ENCODE measurements at places on chromosomes 1 and 21.

- peak; percentile 6 for DNase-seq
Observed at GRCh38 chr21:35737899-35738346, 322.4 kb downstream of the SETD4 start.

- DNase-seq = no peak
Observed at GRCh38 chr21:37028570-37028969, 22.1 kb downstream of the RIPPLY3 start.

- DNase-seq = no peak
Observed at GRCh38 chr1:167082511-167083027, 7.6 kb downstream of the GPA33 start.

GRCh38 chr21:37427221-37427620 is 60.6 kb downstream of the DYRK1A start:
- no peak for DNase-seq

DNA sequence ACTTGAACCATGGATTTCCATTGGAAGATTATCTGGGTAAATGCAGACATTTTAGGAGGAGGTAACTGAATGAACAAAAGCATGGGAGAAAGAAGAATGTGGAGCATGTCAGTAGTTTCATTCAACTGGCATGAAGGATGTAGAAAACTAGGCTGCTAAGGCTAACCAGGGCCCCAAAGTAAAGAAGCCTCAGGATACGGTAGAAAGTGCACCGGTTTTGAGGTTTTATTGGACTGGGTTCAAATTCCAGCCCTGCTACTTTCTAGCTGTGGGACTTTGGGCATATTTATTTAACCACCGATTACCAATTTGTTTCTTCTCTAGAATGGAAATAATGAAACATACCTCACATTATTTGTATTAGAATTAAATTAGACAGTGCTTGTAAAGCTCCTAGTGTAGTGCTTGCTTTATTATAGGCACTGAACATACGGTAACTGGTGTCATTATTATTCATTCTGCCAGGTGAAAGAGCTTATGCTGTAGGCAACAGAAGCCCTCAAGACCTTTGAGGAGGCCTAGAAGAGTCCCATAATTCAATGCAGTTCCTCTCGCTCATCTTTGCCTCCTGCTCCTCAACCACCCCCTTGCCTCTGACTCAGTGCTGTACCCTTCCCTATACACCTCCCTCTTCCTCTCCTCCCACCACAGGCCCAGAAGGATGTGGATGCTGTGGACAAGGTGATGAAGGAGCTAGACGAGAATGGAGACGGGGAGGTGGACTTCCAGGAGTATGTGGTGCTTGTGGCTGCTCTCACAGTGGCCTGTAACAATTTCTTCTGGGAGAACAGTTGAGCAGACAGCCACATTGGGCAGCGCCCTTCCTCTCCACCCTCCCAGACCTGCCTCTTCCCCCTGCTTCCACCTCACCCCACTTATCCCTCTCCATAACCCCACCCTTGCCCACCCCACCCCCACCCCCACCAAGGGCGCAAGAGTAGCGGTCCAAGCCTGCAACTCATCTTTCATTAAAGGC is 2.5 kb upstream of the CHTOP start:
- DNase-seq = no peak

- no peak for DNase-seq
Observed at GRCh38 chr1:177282976-177283375, 112.2 kb downstream of the BRINP2 start.

- DNase-seq = peak; percentile 62
Observed at GRCh38 chr1:10671090-10671489, 125.4 kb downstream of the CASZ1 start.

- DNase-seq = no peak
Observed at GRCh38 chr1:99657213-99658030, 11.5 kb downstream of the PALMD start.

- no peak for DNase-seq
Observed at GRCh38 chr1:32948390-32948722, 16.3 kb downstream of the RNF19B start.

- no peak for DNase-seq
Observed at GRCh38 chr1:11749203-11749689, 12.7 kb upstream of the C1orf167 start.

- DNase-seq = no peak
Observed at GRCh38 chr1:57447551-57447950, 23.7 kb upstream of the DAB1 start.

DNA sequence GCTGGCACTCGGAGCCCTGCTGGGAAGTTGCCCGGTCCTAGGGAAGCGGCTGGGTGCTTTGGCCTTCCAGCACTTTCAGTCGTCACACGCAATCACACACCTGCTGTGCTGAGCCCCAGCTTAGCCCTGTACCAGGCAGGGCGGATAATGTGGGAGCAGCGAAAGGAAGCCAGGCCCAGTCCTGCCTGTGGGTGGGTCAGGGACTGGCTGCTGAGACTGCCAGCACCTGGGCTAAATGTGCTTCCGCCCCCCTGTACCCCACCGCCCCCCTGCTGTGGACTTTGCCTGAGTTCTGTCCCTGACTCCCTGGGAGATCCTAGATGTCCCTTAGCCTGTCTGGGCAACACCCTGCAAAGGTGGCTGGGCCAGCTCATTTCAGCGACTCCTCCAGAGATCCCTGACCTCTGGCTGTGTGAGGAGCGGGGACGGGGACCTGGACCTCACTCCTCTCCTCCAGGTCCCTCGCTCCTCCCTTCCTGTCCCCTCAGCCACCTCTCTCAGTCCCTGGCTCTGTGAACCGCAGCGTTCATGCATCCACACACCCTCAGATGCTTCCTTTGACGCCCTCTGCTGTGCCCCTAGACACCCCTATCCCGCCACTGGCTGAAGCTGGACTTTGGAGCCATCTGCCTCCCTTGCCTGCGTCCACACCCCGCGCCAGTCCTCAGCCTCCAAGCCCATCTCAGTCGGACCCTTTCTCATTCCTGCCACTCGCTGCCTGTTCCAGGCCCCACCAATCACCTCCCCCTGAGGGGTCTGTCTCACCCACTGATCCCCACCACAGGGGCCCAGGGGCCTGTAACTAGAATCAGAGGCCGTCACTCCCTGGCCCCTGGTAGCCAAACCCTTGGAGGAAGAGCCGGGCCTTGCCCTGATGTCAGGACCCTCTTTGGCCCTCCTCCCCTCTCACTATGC is 1.4 kb downstream of the MMEL1 start:
- no peak for DNase-seq

DNA sequence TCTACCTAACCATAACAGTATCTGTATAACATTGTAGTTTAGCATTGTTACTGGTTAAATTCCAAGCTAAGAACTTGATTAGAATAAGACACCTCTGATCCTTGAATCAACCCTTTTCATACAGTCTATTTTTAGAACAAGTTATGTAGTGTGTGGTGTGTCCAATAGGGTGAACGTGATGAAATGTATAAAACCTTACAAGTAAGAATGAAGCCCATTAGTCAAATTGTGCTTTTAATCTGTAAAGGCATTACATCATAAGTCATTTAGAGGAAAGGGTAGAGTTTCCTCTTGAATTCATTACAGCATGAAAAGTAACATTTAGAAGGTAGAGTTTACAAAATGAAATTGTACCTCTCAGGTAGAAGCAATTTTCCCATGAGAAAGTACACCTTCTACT is 479.2 kb downstream of the LTN1 start:
- DNase-seq = no peak

GRCh38 chr1:166166698-166167571 is at the start of gene FAM78B:
Gene FAM78B (minus strand): TSS chr1:166167001. CDS start chr1:166166248, 753 bp downstream.
- DNase-seq = peak; percentile 75

GRCh38 chr1:205226868-205227583 is 720 bp upstream of the TMCC2 start:
- peak; percentile 24 for DNase-seq

DNA sequence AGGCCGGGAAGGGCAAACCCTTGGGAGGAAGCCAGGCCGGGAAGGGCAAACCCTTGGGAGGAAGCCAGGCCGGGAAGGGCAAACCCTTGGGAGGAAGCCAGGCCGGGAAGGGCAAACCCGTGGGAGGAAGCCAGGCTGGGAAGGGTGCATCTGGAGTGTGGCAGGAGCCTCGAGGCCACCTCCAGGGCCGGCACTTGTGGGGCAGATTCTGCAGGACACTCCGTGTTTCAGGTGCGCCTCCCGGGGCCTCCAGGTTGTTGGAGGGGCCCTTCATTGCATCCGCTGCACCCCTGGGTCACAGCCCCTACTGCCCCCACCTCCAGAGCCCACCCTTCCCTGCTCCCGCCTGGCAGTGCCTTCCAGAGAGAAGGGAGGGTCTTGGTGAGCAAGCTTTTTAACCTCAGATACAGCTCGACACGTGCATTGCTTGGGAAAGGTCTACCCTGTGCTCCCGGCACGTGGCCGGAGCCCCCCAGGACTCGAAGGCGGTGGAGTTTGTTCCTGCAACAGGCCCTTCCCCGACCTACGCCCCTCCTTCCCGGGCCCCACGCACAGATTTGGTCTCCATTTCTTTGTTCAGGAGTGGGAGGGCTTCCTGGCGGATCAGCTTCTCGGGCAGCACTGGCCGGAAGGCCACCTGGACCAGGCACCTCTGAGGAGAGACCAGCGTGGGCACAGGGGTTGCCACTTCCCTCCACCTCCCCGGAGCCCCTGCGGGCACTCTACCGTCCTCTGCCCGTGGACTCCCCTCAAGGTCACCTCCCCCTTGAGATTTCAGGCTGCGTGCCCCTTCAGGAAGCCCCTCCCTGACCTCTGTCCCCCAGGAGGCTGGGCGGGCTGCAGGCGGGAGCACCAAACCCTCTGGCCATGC is 9.4 kb upstream of the TMEM52 start:
- no peak for DNase-seq

- DNase-seq = peak; percentile 73
Observed at GRCh38 chr1:59814180-59814900, 409 bp upstream of the HOOK1 start.

GRCh38 chr1:203381151-203381751 is 30.3 kb upstream of the FMOD start:
- DNase-seq = no peak

DNA sequence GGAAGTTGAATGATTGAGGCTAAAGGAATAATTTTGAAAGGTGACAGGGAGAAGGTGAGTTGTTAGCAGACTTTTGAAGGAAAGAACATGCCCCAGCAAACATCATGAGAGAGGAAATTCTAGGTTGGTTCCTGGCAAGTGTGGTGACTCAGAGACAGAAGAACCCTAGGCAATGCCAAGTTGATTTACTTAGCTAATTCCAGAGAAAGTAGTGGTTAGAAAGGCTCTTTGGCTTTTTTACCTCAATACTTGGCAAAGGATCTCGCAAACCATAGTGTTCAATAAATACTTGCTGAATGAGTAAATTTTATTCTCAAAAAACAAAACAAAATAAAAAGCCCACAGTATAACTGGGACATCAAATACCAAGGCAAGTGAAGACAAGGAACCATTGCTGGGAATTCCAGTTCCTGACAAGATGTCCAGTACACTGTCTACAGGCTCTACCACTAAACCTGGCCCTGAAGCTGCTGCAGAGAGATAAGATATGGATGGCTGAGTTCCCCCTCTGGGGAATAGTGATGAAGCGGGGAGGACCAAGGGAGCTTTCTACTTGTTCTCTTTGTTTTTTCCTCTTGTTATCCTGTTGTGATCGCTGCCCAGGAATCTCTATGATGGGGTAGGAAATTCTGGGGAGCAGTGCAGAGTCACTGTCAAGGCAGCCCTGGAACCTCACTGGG is 48.2 kb downstream of the IL12RB2 start:
- no peak for DNase-seq

DNA sequence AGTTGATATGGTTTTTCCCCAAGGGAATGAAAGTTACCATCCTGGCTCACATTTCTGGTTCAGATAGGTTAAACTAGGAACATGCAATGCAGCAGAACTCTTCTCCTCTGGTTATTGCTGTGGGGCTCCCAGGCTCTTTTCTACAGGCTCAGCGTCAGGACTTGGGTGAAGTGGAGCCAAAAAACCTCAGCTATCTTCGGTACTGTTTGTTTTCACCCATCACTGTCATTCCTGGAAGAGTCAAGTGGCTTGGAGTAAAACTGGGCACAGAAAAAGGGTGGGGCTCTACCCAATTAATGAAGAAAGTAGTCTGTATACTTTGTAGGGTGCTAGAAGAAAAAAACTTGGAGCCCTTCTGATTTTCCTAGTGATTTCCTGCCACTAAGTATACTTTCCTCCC is 9.4 kb downstream of the WNT2B start:
- no peak for DNase-seq

DNA sequence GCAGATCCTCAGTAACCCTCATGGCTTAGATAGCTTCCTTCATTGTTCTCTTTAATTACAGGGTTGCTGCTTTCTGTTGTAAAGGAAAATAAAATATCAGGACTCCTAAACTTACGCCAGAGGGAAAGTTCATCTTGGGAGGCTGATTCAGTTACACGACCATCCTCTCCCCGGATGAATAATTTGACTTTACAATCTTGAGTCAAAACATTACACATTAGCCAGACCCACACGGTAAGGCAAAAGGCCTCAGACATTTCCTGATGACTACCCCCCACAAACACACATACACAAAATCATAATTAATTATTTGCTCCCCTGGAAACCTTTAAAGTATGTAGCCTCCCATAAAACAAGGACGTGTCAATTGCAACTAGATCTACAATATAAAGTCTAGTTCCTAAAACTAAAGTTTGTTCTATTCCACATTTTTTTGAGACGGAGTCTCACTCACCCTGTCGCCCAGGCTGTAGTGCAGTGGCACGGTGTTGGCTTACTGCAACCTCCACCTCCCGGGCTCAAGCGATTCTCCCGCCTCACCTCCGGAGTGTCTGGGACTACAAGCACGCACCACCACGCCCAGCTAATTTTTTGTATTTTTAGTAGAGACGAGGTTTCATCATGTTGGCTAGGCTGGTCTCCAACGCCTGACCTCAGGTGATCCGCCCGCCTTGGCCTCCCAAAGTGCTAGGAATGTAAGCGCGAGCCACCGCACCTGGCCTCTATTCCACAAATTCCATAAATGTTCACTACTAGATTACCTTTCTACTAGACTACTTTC is 830 bp upstream of the PRDX1 start:
- no peak for DNase-seq

- peak; percentile 97 for DNase-seq
Observed at GRCh38 chr1:161045736-161046604, at the start of gene USF1. Gene USF1 (minus strand): TSS chr1:161045977. CDS start chr1:161043275, 2,702 bp downstream.

DNA sequence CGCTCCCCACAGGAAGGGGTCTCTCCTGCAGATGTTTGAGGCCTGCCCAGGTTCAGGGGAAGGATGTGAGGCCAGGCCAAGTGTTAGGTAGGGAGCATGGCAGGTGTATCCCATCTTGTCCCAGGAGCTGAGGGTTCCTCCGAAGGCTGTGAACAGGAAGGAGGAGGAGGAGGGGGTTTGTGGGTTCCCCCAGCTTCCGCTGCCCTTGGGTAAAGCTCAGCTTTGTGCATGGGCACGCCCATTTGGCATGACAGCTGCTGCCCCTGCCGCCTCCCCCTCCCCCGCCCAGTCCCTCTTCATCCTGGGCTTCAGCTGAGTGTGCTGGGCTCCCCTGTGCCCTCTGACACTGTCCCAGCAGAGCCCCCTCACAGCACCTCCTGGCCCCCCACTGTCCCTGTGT is 25.5 kb downstream of the TNFRSF8 start:
- DNase-seq = no peak

DNA sequence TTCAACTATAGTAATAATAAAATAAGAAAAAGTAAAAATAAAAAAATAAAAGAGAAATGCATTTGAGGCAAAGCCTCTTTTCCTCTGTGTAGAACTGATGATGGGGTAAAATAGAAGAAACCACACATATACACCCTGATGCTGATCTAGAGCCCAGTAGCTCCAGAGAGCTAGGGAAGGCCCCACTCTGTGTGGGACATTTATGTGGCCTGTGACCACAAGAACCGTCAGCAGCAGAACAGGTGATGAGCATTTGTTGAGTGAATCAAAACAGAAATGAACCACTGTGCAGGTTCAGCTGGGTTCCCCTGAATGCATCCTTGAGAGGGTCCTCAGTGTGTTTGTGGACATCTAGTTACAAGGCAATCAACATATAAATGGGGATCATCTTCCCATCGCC is 221.8 kb upstream of the HOOK1 start:
- DNase-seq = no peak

GRCh38 chr1:224300346-224300745 is 29.6 kb downstream of the NVL start:
- no peak for DNase-seq

Measured in right kidney (tissue), 9 donors.